ENCODE measurements at places on chromosomes 2 and 18. TPM values are rescaled to one million over a fixed set of nuclear protein-coding genes. Genes with fewer than 3 reads are reported as not detected.

Gene SLC9A2
- under 0.01 TPM for total RNA-seq

Gene ENOSF1
- total RNA-seq = 30.8 TPM

Gene SLC23A3
- total RNA-seq = 1.1 TPM

Gene AGXT
- not detected for total RNA-seq

Gene ZBTB7C
- not detected for total RNA-seq

Gene POTEJ
- 0.09 TPM for total RNA-seq

Gene ABHD1
- total RNA-seq = under 0.01 TPM

Gene LIPG
- total RNA-seq = 48.0 TPM

Gene RIF1
- 37.6 TPM for total RNA-seq

Gene GALR1
- not detected for total RNA-seq

Gene SLC40A1
- 11.5 TPM for total RNA-seq

Gene WDFY1
- total RNA-seq = 126 TPM

Gene MTERF4
- 31.4 TPM for total RNA-seq

Gene PLEK
- total RNA-seq = 0.09 TPM

Gene HOXD4
- total RNA-seq = 2.8 TPM

Gene RPRM
- total RNA-seq = not detected

Gene PCARE
- under 0.01 TPM for total RNA-seq

Gene MEIS1
- total RNA-seq = 10.5 TPM

Gene GPR35
- total RNA-seq = under 0.01 TPM

Gene KCNG3
- total RNA-seq = not detected

Gene TACR1
- not detected for total RNA-seq

Gene TMEM127
- 13.9 TPM for total RNA-seq

Gene ERMN
- total RNA-seq = not detected

Gene CTAGE1
- total RNA-seq = 0.09 TPM

Gene DNAH7
- total RNA-seq = 0.09 TPM

Gene COL3A1
- total RNA-seq = 0.99 TPM

Gene C2orf66
- 0.09 TPM for total RNA-seq

Gene CYP26B1
- 1.3 TPM for total RNA-seq

Gene ANKRD30B
- not detected for total RNA-seq

Gene CFAP53
- total RNA-seq = 0.28 TPM

Gene B3GNT7
- 0.09 TPM for total RNA-seq

Gene ELOA2
- not detected for total RNA-seq

Gene CCDC68
- 5.9 TPM for total RNA-seq

Gene SGPP2
- total RNA-seq = not detected

Gene THSD7B
- total RNA-seq = not detected

Gene LYPD1
- 104 TPM for total RNA-seq

Gene TRMT61B
- 12.7 TPM for total RNA-seq

Gene AKAIN1
- not detected for total RNA-seq

Gene KIF5C
- total RNA-seq = 0.09 TPM

Gene EN1
- not detected for total RNA-seq

Gene C2orf81
- total RNA-seq = 0.19 TPM

Gene TNFRSF11A
- 3.1 TPM for total RNA-seq

Gene ASXL3
- not detected for total RNA-seq

Gene C1QL2
- not detected for total RNA-seq

Gene RIT2
- total RNA-seq = not detected

Data from endothelial cell of coronary artery (primary cell).